Activated CD8-positive, alpha-beta memory T cell treated with anti-CD3 and anti-CD28 coated beads, Interleukin-2, amount 10 ng/mL, durations not matched to agents 7 days and 5 days (primary cell): ENCODE measurements at places on chromosomes 1 and 21.

GRCh38 chr1:74908797-74909196 is 175.8 kb downstream of the TYW3 start:
- no peaks in the 10 kb centered on the region for H3K27me3 ChIP-seq
- H3K27ac ChIP-seq, result no peak overlapping the region
- H3K4me1 ChIP-seq, result no peaks in the 10 kb centered on the region
- no peaks in the 10 kb centered on the region for H3K36me3 ChIP-seq
- no peak overlapping the region for H3K4me3 ChIP-seq
- DNase-seq, result no peak

DNA sequence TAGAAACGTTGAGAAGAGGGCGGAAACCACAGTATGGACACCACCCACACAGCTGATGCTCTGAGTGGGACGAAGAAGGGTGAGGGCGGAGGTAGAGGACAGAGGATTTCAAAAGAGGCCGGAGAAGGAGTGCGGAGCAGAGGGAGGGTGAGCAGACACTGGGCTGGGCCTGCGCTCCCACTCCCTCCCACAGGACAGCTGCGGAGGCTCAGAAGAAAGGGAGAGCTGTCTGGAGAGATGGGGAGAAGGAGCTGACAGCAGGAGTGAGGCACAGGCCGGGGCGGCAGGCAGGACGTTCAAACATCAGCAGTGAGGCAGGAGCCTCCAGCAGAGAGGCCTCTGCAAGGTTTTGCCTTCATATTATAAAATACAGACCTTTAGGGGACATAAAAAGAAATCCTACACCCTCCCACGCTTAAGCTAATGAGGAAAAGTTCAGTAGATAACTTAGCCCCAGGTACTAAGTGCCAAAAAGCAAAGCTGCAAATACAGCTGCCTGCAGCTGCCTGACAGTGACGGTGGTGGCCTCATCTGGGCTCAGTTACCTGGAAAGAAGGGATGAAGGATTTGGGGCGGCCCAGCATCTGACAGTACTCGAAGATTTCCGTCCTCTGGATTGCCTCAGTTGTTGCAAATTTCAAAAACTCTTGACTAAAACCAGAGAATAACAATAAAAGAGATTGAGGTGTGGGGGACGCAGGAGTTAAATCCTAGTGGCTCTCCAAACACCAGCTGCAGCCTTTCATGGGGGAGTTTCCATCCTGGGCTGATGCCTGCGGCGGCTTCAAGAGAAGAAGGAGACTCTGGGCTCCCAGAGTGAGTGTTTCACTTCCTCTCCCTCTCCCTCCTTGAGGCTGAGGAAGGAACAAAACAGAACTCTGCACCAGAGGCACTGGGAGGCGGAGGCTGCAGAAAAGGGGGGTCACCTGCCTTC is 25.6 kb downstream of the SEC16B start:
- no peak overlapping the region for H3K4me3 ChIP-seq
- no peaks in the 10 kb centered on the region for H3K4me1 ChIP-seq
- no peak overlapping the region for H3K27ac ChIP-seq
- H3K36me3 ChIP-seq, result no peaks in the 10 kb centered on the region
- no peak for DNase-seq

- no peak for DNase-seq
- H3K4me1 ChIP-seq, result no peaks in the 10 kb centered on the region
- H3K27me3 ChIP-seq, result no peaks in the 10 kb centered on the region
- no peaks in the 10 kb centered on the region for H3K36me3 ChIP-seq
These were observed 1117.5 kb downstream of the NCAM2 start for GRCh38 chr21:22115746-22116145.

DNA sequence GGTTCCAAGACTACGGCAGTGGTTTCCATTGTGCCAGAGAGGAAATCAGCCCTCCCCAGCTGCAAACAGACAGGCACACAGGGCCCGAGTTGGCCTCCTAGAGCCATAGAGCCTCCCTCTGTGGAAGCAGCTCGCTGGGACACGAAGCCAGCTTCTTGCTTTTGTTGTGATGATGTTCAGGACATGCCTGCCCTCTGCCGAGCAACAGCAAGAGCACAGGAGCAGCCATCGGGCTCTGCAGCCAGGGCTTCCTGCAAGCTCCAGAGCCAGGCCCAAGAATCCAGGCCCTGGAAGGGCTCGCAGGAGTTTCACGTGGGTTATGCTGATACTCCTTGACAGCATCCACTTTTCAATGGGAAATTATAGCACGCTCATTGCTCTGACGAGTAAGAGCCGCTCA is 18.5 kb downstream of the NPHP4 start:
- no peak overlapping the region for H3K4me3 ChIP-seq
- H3K4me1 ChIP-seq, result peaks cover 2% of the 10 kb centered on the region
- no peak overlapping the region for H3K27ac ChIP-seq
- DNase-seq, result no peak
- H3K27me3 ChIP-seq, result no peaks in the 10 kb centered on the region
- peaks cover 13% of the 10 kb centered on the region for H3K36me3 ChIP-seq

DNA sequence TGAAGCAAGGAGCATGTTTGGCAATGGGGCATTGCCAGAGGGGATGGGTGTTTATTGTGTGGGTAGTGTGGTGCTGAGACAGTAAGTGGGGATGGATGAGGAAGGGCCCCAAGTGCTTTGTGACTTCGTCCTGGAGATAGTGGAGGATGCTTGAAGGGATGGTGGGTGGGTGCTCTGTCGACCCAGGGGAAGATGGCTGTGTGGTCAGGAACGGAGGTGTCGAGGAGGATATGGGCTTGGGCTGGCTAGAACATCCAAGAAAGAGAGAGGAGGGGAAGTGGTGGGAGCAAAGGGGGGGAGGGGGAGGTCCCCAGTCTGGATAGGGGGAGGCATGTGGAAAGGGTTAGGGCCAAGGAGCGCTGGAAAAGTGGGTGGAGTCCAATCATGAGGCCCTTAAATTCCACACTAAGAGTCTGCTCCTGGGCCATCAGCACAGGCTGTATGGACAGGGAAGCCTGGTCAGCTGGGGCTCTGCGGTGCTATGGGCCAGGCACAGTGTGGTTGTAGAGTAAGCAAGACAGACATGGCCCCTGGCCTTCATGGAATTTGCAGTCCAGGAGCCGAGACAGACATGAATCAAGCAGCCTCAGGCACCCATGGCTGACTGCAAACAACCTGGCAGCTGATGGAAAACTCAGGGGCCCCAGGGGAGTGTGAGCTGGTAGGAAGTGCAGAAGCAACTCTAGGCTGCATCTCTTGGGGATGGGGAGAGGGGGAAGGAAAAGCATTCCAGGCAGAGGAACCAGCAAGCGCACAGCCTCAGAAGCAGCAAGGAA is 36.3 kb downstream of the EDN2 start:
- no peaks in the 10 kb centered on the region for H3K4me1 ChIP-seq
- no peaks in the 10 kb centered on the region for H3K36me3 ChIP-seq
- no peak overlapping the region for H3K27ac ChIP-seq
- no peak for DNase-seq
- H3K27me3 ChIP-seq, result peaks cover 9% of the 10 kb centered on the region

- no peaks in the 10 kb centered on the region for H3K4me1 ChIP-seq
- no peak for DNase-seq
- H3K4me3 ChIP-seq, result no peak overlapping the region
- H3K27me3 ChIP-seq, result no peaks in the 10 kb centered on the region
These were observed 22.1 kb downstream of the MRAP start for GRCh38 chr21:32320726-32321125.

GRCh38 chr1:153288634-153289275 is 24.0 kb downstream of the PGLYRP3 start:
- no peak overlapping the region for H3K27ac ChIP-seq
- H3K4me3 ChIP-seq, result no peak overlapping the region
- H3K36me3 ChIP-seq, result no peaks in the 10 kb centered on the region
- peaks cover 14% of the 10 kb centered on the region for H3K27me3 ChIP-seq
- no peak for DNase-seq

DNA sequence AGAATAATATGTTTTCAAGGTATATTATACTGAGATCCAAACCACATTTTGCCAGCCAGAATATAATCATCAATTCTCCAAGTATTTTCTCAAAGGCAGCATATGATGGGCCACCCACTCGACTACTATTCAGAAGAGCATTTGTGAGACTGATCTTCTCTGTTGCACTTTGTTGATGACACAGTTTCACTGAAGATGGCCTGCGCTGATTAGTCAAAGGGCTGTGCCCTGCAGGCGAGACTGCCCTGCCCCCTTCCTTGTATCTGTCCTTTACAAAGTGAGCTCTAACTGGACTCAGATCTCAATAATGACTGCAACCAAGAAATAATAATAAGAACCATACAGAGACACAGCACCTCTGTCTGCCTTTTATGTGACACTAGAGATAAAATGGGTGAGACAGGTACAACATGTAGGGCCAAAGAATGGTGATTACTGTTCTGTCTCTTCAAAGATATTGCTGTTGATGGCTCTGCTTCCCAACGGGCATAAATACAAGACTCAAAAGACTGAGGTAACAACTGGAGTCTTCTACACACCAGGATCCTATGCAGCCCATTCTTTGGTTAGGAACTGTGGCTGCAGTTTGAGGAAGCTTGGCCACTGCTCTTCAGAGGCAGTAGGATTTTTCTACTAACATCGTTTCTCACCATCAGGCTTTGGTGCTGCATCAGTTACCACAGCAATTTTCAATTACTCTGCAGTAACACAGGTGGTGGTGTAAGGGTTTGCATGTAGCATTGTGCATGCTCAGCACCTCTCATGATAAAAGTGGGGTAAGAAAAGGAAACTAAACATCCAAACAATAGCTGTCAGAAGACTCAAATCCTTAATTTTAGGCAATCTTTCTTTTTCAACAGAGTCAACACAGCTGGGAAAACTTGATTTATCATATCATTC is 481.1 kb downstream of the PTBP2 start:
- no peaks in the 10 kb centered on the region for H3K36me3 ChIP-seq
- no peak overlapping the region for H3K4me3 ChIP-seq
- H3K4me1 ChIP-seq, result no peaks in the 10 kb centered on the region
- no peak for DNase-seq

DNA sequence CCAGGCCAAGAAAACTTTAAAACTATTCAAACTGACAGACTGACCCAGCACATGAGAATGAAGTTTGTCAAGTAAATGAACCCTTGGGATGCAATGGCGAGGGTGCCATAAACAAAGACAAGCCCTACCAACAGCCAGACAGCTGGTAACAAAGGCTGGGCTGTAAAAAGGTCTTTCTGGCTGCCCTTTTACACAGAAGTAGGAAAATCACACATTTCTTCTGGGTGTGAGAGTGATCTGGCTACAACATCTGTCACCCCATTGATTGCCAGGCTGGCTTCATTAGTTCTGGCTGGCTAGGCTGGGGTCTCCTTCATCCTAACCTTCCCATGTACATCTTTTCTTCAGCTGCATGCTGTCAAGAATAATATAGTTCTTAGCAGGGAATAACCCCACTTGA is 83.6 kb upstream of the FOXD3 start:
- H3K27ac ChIP-seq, result no peak overlapping the region
- no peak overlapping the region for H3K4me3 ChIP-seq
- H3K27me3 ChIP-seq, result no peaks in the 10 kb centered on the region
- no peaks in the 10 kb centered on the region for H3K4me1 ChIP-seq

DNA sequence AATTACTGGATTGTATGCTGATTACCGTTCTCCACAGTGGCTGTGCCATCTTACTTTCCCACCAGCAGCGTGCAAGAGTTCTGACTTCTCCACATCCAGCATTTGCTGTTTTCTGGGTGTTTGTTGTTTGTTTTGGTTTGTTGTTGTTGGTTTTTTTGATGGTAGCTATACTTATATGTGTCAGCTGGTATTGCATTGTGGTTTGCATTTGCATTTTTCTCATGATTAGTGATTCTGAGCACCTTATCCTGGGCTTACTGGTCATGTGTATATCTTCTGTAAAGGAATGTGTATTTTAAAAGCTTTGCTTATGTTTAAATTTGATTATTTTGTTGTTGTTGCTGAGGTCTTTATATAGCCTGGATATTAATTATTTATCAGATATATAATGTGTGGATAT is 66.9 kb upstream of the MAP1LC3C start:
- DNase-seq, result no peak
- H3K27ac ChIP-seq, result no peak overlapping the region
- no peaks in the 10 kb centered on the region for H3K4me1 ChIP-seq
- no peaks in the 10 kb centered on the region for H3K27me3 ChIP-seq
- H3K4me3 ChIP-seq, result no peak overlapping the region
- no peaks in the 10 kb centered on the region for H3K36me3 ChIP-seq

GRCh38 chr1:221708076-221708571 is 33.8 kb downstream of the DUSP10 start:
- H3K4me1 ChIP-seq, result peaks cover 62% of the 10 kb centered on the region
- no peak overlapping the region for H3K4me3 ChIP-seq
- H3K27ac ChIP-seq, result peak overlapping the region; percentile 83
- DNase-seq, result peak; percentile 84
- H3K27me3 ChIP-seq, result no peaks in the 10 kb centered on the region
- H3K36me3 ChIP-seq, result peaks cover 40% of the 10 kb centered on the region

- no peak for DNase-seq
- no peak overlapping the region for H3K27ac ChIP-seq
- peaks cover 13% of the 10 kb centered on the region for H3K4me1 ChIP-seq
- H3K4me3 ChIP-seq, result no peak overlapping the region
- peaks cover 10% of the 10 kb centered on the region for H3K36me3 ChIP-seq
These were observed 8.1 kb upstream of the ZNF687 start for GRCh38 chr1:151273924-151274466.

DNA sequence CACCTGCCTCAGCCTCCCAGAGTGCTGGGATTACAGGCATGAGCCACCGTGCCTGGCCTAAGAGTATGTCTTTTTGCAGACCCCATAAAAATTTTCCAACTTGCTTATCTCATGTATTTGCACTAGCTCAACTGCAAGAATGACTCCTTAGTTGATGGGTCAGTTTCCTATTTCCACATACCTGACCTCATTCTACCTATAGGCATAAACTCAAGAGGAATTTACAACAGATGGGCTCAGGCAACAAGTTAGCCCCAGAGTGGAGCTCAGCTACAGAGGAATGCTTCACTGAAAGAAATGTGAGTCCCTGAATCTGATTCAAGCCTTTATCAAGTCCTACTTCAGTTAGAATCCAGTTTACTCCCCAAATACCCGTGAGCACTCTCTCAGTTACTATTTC is 5.3 kb upstream of the SLC37A1 start:
- no peak for DNase-seq
- peaks cover 12% of the 10 kb centered on the region for H3K4me1 ChIP-seq
- peaks cover 23% of the 10 kb centered on the region for H3K27me3 ChIP-seq
- no peaks in the 10 kb centered on the region for H3K36me3 ChIP-seq

DNA sequence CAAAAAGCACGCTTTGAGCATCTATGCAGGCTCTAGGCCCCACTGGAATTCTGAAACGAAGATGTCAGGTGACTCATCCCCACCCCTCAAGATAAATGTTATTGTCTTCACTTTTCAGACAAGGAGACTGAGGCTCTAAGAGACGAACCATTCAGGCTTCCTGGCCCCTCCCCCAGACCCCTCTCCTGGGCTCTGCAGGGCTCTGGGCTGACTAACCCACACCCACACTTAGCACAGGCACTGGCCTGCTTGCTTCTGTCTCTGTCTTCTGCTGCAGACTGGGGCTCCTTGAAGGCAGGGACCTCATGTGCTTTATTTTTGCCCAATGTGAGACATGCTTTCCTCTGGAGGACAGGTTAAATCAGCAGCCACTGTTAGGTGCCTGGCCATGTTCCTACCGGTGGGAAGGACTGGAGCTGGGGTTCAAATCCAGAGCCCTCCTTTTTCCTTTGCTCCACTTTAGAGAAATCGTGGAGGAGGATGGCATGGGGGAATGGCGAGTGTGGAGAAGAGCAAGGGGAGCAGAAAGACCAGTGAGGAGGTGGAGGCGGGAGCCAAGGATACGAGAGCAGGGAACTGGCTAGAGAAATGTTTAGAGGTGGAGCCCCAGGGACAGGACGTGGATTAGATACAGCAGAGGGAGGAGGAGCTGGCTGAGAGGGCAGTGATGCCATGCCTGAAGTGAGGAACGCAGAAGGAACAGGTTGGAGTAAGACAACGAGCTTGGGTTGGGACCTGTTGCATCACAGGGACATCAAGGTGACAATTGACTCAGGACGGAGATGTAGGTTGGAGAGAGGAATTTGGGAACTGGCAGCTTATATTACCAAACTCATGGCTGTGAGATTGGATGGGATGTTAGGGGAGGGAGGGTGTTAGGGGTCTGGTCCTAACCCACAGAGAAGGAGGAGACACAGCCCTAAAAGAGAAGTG is 1.7 kb downstream of the TMEM125 start:
- H3K36me3 ChIP-seq, result peaks cover 5% of the 10 kb centered on the region
- no peak overlapping the region for H3K27ac ChIP-seq
- peaks cover 26% of the 10 kb centered on the region for H3K4me1 ChIP-seq
- H3K27me3 ChIP-seq, result peaks cover 28% of the 10 kb centered on the region
